Fibroblast of villous mesenchyme (primary cell): ENCODE measurements at places on chromosomes 2 and 18. TPM values are rescaled to one million over a fixed set of nuclear protein-coding genes. Genes with fewer than 3 reads are reported as not detected.

Gene ADRA2B
- total RNA-seq: not detected in 2 replicates

Gene SLC5A7
- not detected in 2 replicates for total RNA-seq

Gene CD8B
- not detected in 2 replicates for total RNA-seq

Gene VWA3B
- total RNA-seq: not detected in 2 replicates

Gene PPP1R1C
- 0.32 and 2.2 TPM in 2 replicates for total RNA-seq

Gene ITGA6
- 58.0 and 131 TPM in 2 replicates for total RNA-seq

Gene REL
- total RNA-seq: 6.4 and 7.3 TPM in 2 replicates

DNA sequence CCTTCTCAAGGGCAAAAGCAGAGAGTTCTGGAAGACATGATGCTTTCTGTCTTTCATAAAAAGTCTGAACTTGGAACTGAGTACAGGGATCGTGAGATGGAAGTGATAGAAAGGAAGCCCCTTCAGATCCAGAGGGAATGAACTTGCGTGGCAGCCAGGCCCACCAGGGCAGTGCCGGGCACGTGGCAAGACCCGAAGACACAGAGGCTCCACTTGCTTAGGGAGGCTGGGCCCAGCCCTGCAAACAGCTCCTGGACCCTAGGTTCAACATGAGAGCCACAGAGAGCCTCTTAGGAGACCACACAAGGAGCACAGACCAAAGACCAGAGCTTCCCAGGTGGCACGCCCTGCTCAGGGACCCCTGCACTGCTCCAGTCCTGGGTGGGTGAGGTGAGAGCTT, 155.4 kb upstream of the SMIM21 start:
- DNase-seq: no peak

GRCh38 chr2:214310319-214310718, 100.5 kb upstream of the VWC2L start:
- no peak for DNase-seq

- DNase-seq: no peak
Measured at GRCh38 chr2:184971546-184972068, 373.3 kb downstream of the ZNF804A start.

DNA sequence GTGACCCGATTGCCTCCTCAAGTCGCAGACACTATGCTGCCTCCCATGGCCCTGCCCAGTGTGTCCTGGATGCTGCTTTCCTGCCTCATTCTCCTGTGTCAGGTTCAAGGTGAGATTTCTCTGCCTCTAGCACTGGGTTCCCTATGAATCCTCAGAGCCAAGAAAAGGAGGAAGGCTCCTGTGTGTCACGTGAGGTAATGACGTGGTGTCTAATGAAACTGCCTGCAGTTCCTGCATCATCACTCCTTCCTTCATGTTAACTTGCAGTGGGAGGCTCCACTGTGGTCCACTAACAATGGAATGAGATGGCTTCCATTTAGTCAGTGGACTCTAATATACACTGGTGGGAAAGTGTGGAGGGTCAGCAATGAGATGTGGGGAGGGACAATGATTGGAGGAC, 559 bp downstream of the REG3G start:
- no peak for DNase-seq

- no peak for DNase-seq
Measured at GRCh38 chr2:138329162-138329561, 172.4 kb upstream of the SPOPL start.

DNA sequence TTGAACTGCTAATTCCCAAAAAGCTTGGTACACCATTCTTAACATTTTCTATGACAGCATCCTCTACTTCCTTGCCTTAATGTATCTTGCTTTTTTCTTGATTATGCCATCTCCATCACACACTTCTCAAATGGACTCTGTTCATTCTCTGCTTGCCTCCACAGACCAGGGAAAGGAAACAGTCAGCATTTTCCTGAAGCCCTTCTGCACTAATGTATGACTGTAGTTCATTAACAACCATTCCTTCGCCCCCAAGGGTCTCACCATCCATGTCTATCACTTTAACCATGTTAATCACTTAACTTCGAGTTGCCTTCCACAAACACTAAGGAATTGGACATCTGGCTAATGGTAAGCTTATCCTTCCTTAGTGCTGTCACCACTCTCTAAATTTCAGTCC, 54.8 kb downstream of the COBLL1 start:
- DNase-seq: no peak

GRCh38 chr2:10256031-10256514, 46.6 kb upstream of the HPCAL1 start:
- DNase-seq: no peak

- no peak for DNase-seq
Measured at GRCh38 chr2:86186431-86186830, 8.8 kb downstream of the IMMT start.

GRCh38 chr18:8732442-8733360, 27.3 kb downstream of the MTCL1 start:
- no peak for DNase-seq
